ENCODE measurements at places on chromosomes 11 and 22.

GRCh38 chr11:12581923-12582322 is 92.3 kb upstream of the TEAD1 start:
- no peak for DNase-seq

GRCh38 chr11:119995730-119996491 is 142.0 kb downstream of the TRIM29 start:
- no peak for DNase-seq

- peak; percentile 46 for DNase-seq
These were observed 11.6 kb downstream of the PISD start for GRCh38 chr22:31650391-31650790.

DNA sequence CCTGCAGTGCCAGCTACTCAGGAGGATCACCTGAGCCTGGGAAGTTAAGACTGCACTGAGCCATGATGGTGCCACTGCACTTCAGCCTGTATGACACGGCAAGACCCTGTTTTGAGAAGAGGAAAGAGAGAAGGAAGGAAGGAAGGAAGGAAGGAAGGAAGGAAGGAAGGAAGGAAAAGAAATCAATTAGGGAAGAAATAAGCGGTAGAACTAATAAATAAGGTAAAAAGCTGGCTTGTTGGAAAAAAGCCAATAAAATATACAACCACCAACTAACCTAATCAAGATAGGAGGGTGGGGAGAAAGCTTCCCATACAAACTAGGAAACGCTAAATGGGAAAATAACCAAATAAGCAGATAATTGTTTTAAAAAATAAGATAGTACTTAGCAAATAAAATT is 12.3 kb downstream of the A4GALT start:
- no peak for DNase-seq

DNA sequence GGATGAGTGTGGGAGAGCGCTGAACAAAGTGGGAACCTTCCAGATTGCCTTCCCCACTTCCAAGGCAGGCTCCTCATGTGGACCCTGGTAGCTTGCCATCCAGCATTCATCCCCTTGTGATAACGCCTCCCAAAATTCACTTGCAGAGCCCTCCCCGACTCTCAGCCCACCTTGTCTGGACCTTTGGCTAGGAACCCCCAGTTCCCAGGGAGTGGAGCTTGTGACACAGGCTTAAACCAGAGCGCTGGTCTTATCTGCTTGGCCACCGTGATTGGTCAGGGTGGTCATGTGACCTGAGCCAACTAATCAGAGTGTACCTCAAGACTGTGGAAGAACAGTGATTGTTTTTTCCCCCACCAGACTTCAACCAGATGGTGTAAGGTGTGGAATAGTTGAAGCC is 9.6 kb upstream of the SLC35C1 start:
- no peak for DNase-seq

GRCh38 chr11:34006876-34007275 is 44.7 kb upstream of the CAPRIN1 start:
- DNase-seq = no peak

GRCh38 chr22:46106279-46107022 is 43.9 kb upstream of the PPARA start:
- no peak for DNase-seq

GRCh38 chr22:40480996-40481395 is 110.6 kb downstream of the SGSM3 start:
- DNase-seq = no peak

GRCh38 chr22:44721213-44721612 is 19.2 kb downstream of the PRR5 start:
- DNase-seq = no peak

DNA sequence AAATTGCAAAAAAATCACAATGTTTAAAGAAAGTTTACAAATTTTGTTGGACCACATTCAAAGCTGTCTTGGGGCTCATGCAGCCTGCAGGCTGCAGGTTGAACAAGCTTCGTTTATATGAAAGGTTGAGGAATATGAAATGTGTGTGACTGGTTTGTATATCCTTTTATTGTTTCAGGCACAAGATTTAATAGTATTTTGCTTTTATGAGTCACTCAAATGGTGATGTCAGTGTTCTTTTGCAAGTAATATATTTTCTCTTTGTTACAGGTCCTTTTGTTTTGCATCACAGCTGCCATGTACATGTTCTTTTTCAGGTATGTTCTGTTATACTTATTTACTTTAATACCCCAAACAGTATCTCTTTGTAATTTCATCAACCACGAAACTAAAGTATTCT is 198.6 kb downstream of the TMEM135 start:
- no peak for DNase-seq

DNA sequence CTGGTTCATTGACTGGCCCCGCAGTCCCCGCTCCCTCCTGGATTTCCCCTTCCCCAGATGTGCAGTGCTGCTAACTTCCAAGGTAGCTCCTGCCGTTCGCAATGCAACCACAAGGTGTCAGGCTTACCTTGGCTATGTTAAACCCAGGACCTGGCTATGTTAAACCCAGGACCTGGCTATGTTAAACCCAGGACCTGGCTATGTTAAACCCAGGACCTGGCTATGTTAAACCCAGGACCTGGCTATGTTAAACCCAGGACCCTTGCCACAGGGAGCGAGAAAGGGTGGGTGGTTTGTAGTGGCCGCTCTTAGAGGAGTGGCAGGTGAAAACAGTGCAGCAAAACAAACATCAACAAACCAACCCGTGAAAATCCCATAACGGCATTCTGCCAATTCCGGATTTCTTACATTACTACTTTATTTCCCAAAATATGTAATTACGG is 2.9 kb upstream of the ADAMTS8 start:
- no peak for DNase-seq

- DNase-seq = no peak
These were observed 2.8 kb downstream of the GRK3 start for GRCh38 chr22:25567251-25567675.

DNA sequence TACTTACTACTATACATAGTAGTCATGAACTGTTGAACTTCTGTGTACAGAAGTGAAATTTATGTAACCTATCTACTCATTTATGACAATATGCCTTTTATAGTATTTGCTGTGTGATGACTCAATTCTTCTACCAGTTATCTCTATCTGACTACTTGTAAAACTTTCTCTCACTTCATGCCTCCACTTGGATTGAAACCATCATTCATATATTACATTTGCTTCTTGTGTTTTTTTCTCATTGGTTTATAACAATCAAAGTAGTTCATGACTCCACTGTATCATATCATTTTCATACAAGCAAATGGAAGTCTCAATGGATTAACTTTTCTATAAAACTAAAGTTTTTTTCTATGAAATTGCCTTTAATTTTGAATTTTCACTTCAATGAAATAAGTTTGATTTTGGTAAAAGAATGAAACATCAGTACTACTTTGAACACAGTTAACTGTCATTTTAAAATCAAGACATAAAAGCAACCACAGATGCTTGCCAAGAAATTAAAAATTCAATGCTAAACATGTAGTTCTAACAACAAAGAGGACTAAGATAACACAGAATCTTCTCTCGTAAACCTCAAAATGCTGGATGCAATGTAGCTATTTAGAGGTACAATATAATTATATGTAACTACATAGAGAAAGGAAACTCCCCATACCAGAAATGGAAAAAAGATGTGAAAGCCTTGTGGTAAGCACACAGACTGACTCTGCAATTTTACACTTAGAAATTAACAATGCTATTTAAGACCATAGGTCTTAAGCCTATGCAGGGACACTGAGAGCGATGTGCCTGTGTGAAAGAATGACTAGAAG is 27.6 kb upstream of the EXPH5 start:
- DNase-seq = no peak

GRCh38 chr11:46461461-46461927 is 69.9 kb upstream of the CHRM4 start:
- DNase-seq = no peak

DNA sequence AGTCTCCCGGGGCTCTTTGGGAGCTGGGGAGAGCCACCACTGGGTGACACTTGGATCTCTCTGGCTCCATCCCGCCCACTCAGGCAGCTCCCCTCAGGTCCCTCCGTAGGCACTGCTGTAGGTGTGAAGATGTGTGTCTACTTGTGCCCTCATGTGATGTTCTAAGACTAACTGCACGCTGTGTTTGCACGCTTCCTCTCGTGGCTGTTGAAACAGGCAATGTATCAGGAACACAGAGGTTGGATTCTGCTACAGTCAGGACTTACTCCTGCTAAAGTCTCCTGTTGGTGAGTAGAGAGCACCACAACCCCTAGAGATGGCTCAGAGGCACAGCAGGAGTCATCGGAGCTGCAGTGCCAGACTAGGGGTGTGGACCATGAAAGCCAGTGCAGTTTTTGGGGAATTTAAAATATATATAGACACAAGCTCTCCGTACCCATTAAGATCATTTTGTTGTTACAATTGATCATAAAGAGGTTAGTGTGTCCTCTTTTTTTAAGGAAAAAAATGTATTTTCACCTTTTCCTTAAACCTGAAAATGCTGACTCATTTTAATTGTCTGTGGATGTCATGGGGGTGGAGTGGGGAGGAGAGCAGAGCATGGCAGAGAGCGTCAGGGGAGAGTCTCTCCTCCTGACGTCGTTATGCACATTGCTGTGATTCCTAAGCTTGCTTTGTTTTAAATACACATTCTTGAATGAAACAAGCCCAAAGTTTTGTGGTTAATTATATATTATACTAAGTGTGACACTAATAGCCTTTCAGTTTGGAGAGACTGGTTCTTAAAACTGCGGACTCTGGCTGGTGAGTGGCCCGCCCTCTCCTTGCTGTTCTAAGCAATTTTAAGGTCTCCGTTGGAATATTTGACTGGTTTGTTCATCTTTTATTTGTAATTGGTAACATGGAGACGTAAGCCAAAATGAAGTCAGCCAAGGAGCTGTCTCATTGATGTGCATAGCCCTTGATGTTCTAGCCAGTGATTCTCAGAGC is 16.2 kb upstream of the CTTN start:
- no peak for DNase-seq

DNA sequence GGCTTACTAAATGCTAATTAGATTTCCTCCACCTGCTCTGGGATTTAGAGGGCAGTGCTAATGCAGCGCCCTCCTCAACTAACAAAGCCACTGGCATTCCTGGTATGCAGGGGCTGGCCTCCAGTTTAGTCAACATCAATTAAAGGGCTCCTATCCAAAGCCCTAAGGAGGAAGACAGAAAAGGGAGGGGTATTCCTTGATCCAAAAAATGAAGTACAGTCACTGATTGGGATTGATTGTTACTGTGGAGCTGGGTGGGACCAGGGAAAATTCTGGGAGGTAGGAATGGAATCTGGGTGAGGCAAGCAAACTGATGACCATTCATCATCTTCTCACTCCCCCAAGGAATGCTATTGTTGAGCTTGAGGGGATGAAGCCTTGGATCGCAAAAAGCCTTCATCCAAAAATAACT is 52.2 kb downstream of the GAB2 start:
- DNase-seq = peak; percentile 32

DNA sequence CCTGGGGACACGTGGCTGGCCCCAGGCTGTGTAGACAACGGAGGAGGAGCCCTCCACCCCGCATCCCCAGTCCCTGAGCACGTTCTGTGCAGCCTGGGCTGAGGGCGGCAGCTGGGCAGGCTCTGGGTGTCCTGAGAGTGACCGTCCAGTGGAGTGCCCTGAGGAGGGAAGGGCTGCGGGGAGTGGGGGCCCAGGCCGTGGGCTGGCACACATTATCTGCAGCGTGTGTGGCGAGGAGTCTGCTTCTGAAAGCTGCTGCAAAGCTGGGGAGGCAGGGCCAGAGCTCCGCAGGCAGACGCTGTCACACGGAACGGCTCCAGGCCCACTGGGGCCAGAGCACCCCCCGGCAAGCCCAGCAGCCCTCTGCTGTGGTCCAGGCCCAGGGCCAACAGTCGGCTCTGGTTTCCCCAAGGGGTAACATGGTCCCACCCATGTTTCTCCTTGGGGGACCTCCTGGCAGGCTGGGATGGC is 835 bp upstream of the ANO9 start:
- no peak for DNase-seq

DNA sequence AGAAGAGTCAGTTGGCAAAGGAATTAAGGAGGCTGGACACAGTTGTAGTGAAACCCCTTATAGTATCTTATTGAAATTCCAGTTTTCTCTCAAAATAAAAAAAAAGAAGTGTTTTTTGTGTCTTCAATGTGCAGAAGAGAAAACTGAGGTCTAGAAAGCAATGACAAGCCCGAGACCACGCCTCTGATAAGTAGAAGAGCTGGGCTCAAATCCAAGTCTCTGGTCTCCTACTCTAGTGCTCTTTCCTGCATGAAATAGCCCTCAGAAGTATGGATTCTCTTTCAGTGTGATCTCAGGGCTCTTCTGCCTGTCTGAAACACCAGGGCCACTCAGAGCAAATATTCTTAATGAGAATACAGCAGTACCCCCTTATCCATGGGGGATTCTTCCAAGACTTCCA is 200.9 kb downstream of the KIF18A start:
- DNase-seq = no peak

GRCh38 chr22:39933741-39934140 is 26.5 kb upstream of the TMA7B start:
- DNase-seq = no peak

DNA sequence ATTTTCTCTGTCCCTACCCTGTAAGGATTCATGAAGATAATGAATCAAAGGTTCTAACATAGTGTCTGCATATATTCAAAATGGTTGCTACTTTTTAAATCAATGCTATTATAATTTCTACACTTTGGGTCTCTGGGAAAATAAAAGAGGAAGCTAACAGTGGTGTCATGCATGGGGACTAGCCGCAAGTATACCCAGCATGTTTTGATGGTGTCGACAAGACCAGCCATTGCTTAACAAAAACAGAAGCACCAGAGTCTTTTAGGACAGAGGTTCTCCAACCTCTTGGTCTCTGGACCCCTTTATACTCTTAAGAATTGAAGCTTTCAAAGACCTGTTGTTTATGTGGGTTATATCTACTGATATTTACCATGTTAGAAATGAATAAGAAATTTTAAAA is 37.8 kb downstream of the RNF141 start:
- no peak for DNase-seq

GRCh38 chr11:103585911-103586310 is 450.5 kb upstream of the DDI1 start:
- no peak for DNase-seq

GRCh38 chr11:116084511-116084910 is 580.3 kb upstream of the CADM1 start:
- no peak for DNase-seq

DNA sequence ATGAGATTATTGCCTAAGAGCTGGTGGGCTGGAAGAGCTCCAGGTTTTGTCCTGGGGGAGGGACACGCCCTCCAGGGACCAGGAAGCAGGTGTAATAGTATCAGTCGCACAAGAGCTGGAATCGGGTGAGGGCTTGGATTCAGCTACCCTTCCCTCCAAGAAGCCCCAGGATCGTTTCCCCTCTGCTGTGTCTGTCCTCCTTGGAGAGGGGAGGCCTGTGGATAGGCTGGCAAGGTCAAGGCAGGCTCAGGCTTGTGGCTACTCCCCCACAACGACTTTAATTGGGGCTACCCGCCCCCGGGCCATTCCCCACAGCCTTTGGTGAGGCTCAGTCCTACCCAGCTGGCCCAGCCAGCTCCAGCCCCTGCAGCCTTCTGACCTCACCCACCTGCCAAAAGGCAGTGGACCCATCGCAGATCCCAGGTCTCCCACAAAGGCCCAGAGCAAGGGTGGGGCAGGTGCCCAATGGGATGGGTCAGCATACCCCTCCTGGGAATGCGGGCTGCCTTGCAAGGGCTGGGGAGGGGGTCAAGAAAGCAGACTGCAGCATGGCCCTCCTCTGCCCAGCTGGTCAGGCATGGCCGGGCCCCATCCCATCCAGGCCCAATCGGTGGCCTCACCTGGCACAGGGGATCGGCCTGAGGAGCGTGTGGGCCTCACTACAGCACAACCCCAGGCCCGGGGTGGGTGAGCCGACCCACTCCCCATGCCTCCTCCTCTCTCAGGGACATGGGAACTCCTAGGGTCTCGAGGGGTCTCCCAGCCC is 1.0 kb downstream of the CTSD start:
- peak; percentile 6 for DNase-seq

GRCh38 chr11:125553357-125553756 is 15.9 kb upstream of the EI24 start:
- DNase-seq = no peak

- no peak for DNase-seq
These were observed 2.1 kb downstream of the KIF18A start for GRCh38 chr11:28105869-28106268.

All from SW 1271 (cell line).